ENCODE measurements at places on chromosomes 6 and 20.

GRCh38 chr6:20919677-20920385 lies 385.6 kb downstream of the CDKAL1 start:
- DNase-seq: no peak

DNA sequence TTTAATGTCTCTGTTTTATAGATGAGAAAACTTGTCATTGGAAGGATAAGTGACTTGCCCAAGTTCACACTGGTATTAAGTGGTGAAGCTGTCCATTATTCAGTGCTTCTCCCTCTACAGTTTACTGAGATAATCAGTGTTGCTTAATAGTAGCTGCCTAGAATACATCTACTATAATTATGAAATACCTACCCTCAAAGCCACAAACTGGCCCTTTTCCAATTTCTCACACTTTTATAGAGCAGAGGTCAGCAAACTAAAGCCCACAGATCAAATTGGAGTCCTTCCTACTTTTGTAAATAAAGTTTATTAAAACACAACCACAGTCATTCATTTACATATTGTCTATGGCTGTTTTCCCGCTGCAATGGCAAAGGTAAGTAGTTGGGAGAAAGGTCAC lies 73.5 kb downstream of the EYS start:
- DNase-seq: no peak

- DNase-seq: no peak
Measured at GRCh38 chr20:11447371-11448100, 470.2 kb upstream of the BTBD3 start.

DNA sequence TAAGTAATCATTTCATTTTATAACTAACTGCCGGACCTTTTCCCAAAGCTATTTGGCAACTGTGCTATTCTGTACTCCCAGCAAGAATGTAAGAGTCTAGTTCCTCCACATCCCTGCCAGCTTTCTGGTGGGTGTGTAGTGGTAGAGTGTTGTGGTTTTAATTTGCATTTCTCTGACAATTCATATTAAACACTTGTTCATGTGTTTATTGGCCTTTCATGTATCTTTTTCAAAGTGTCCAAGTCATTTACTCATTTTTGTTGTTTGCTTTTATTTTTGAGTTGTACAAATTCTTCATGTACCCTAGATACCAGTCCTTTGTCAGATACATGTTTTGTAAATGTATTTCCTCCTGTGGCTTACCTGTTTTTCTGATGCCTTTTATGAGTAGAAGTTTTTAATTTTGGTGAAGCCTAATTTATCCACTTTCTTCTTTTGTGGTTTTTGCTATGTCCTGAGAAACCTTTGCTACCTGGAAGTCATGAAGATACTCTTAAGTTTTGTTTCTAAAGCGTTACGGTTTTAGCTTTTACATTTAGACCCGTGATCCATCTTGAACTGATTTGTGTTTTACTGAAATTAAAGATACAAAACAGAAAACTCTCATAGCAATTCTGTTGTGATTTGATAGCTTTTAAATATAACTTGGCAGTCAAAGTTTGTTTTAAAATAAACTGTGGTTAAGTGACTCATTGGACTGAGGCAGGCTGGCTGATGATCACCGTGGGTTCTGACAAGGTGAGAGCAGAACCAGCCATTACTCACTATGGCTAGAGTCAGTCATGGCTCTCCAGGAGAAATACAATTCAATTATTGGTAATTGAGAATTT lies 8.0 kb downstream of the MYLIP start:
- no peak for DNase-seq

- DNase-seq: no peak
Measured at GRCh38 chr20:37234254-37234581, 27.4 kb downstream of the GHRH start.

DNA sequence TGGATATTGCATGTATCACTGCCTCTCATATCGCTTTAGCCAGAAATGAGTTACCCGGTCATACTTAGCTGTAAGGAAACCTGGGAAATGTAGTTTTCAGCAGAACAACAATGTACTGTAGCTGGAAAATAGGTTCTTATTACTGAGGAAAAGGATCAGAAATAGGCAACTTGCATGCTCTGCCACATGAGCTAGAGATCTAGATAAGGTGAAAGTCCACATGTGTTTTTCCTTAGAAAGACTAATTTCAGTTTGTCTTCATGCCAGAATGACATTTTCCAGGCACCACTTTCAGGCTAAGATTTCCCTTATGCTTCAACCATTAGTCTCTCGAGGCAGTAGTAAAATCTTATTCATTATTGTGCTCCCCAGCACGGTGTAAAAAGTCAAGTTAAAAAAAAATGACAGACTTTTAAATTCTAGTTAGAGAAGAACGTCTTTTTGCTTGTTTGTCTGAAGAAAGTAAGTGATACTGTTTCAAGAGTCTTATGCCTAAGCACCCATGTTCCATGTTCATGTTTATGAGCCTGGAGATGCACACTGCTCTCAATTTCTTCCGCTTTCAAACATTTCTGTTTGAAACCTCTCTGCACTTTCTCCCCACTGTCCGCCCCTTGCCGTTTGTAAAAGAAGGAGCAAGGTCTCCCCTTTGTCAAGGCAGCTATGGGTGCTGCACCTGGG lies 67.6 kb downstream of the ZNF831 start:
- no peak for DNase-seq

DNA sequence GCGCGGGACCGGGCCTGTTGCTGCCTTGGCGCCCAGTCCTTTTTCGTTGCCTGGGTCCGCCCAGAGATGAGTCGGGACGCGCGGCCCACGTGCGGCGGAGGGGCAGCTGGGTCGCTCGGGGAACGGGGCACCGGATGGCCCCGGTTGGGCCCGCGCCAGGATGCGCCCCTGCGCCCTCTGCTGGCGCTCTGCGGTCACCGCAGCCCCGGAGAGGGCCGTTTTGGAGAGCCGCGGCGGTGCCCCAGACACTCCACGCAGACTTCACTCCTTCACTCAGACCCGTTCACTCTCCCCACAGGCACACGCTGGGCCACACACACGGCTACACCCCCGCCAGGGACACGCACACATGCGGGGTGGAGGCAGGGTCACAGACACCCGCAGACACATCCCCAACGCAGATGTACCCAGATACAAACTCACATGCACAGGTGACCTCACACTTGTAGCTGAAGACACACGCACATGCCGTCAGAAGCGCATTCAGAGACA lies 38.8 kb downstream of the SRC start:
- DNase-seq: no peak

DNA sequence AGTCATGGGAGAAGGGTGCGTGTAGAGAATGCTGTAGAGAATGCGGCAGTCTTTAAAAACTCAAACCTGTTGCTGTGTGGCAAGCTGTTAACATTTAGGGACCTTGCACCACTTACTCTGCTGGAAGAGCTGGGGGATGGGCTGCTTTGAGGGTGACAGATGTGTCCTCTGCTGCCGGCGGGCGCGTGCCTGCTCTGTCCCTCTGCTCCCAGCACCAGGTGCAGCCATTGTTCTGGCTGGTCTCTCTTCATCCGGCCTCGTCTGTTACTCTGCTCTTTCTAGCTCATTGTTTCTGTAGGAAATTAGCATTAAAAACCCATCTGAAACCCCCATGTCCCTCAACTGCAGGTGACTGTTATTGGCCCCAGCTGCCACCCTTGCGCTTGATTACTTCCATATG lies 78.5 kb downstream of the CBFA2T2 start:
- no peak for DNase-seq
